Myocyte (in vitro differentiated cells): ENCODE measurements at places on chromosomes 3 and 15.

- no peak for DNase-seq
Observed at GRCh38 chr15:69032031-69032430, 17.5 kb downstream of the NOX5 start.

- no peak for DNase-seq
Observed at GRCh38 chr15:74442604-74443003, 8.8 kb upstream of the SEMA7A start.

DNA sequence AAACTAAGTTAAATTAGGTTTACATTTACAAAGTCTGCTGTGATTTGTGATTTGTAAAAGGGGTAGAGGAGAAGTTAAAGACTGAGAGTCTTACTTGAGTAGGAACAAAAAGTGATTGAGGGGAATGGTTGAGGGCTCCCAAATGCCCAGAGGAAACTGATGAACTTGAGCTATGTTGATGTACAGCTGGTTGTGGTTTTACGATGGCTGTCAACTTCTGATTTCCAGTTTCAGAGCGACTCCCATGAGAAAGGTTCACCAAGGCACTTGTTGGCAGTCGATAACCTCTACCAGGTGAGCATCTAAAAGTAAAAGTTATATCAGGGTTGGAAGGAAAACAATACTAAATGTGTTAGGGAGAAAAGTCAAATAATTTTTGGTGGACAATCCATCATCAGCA is 91.0 kb downstream of the XRN1 start:
- DNase-seq = no peak

DNA sequence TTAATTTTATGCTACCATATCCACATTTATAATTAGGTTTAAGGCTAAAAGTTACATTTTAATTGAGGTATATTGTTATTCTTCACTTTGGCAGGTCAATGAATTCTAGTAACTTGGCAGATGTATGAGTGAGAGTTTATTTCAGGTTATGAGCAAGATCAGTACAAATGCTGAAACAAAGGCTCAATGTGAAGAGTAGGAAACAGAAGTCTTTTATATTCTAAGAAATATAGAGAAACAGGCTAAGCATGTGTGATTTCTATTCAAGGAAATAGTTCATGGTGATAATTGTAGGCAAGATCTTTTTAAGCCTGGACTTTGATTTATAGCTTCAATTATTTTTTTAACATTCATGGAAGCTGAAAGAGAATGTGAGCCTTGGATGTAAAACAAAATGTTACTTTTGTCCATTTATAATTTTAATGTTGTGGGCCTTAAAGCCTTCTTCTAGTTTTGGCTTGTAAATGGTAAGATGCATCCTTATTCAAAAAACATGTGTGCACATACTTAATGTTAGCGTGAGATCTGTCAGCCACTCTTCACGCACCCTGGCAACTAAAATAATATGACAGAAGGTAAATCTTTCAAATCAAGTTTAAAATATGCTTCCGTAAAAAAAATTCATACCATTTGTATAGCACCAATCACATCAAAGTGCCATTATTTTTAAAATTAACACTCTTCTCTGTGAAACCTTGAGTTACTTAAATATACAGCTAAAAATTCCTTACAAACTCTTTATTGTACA is 22.8 kb upstream of the OSTN start:
- no peak for DNase-seq

DNA sequence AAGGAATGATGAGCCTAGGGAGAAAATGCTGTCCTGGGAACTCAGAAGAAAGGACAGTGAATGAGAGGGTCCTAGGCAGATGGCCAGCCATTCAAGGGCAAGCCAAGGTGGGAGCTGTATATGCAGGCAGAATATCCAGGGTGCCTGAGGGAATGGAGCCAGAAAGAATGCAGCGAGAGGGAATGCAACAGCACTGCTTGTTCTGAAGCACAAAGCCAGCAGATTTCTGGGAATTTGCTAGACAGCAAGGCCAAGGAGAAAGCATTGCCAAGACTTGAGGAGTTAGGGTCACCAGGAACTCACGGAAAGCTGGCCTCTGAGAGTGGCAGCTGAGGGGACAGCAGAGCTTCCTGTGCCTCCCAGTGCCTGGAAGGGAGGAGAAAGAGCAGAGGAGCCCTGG is 200.6 kb downstream of the MYRIP start:
- DNase-seq = no peak

GRCh38 chr3:193665370-193665989 is 72.5 kb downstream of the OPA1 start:
- peak; percentile 29 for DNase-seq

DNA sequence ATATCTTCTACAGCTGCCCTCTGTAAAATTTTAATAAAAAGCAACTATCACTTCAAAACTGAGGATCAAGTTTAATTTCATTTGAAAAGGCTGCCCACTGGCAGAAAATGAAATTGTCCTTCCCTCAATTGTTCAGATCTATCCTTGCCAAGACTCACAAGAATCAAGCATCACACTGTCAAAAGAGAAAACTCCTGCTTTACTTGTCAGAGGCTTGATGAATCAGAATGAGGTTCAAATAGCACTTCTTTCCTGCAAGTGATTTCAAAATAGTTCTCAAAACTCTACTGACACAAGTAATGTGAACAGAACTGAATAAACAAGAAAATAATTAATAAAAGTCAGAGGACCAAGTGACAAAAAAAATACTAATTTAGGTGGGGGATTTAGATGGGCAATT is 70.6 kb downstream of the GOLIM4 start:
- peak; percentile 29 for DNase-seq

GRCh38 chr15:89395996-89396395 is 61.4 kb upstream of the POLG start:
- peak; percentile 55 for DNase-seq

GRCh38 chr3:45964139-45964538 is 20.9 kb downstream of the CXCR6 start:
- no peak for DNase-seq
